Pancreas (tissue), 10 donors: ENCODE measurements at places on chromosomes 5 and 9. TPM values are rescaled to one million over a fixed set of nuclear protein-coding genes. Genes with fewer than 3 reads are reported as not detected.

GRCh38 chr9:106798016-106798799 lies 64.8 kb upstream of the ZNF462 start:
- no peak for DNase-seq

GRCh38 chr9:112726428-112726827 lies 8.5 kb upstream of the INIP start:
- DNase-seq = no peak

- no peak for DNase-seq
These were observed 182.2 kb downstream of the NNT start for GRCh38 chr5:43785198-43785597.

GRCh38 chr5:32777222-32777621 lies 66.1 kb downstream of the NPR3 start:
- no peak for DNase-seq

DNA sequence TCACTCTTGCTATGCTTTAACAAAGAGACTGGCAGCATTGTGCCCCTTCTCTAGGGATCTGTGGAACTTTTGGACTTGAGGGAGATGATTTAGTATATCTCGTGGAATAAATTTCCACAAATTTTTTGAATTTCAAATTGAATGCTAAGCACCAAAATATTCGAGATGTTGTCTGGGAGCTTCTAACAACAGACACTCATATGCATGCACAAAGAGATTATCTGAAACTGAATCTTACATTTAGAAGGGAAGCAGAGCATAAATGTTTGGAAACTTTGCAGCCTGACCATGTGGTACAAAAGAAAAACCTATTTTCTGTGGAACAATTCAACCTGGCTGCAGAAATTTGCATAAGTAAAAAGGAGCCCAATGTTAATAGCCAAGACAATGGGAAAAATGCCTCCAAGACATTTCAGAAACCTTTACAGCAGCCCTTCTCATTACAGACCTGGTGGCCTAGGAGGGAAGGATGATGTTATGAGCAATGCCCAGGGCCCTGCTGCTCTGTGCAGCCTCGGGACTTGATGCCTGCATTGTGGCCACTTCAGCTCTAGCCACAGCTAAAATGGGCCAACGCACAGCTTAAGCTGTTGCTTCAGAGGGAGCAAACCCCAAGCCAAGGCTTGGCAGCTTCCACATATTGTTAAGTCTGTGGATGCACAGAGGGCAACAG lies 285.8 kb upstream of the FAM174A start:
- DNase-seq = no peak

DNA sequence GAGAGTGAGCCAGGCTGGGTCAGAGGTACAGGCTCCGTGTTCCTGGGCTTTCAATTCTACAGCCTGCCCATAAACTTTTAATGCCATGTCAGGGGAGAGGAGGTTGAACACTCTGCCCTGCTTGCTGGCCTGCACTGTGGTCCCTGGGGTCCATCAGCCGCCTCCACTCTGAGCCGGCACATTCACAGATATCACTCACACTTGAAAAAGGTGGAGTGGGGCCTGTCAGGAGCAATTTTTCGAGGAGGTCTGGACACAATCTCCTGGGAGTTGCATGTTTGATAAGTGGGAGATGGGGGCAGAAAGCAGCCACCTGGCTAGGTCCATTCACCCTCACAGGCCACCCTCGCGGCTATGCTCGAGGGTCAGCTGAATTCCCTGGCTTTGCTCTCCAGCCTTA lies 22.9 kb downstream of the S1PR3 start:
- DNase-seq = no peak

GRCh38 chr9:8278048-8278447 lies 478.5 kb upstream of the DMAC1 start:
- no peak for DNase-seq

DNA sequence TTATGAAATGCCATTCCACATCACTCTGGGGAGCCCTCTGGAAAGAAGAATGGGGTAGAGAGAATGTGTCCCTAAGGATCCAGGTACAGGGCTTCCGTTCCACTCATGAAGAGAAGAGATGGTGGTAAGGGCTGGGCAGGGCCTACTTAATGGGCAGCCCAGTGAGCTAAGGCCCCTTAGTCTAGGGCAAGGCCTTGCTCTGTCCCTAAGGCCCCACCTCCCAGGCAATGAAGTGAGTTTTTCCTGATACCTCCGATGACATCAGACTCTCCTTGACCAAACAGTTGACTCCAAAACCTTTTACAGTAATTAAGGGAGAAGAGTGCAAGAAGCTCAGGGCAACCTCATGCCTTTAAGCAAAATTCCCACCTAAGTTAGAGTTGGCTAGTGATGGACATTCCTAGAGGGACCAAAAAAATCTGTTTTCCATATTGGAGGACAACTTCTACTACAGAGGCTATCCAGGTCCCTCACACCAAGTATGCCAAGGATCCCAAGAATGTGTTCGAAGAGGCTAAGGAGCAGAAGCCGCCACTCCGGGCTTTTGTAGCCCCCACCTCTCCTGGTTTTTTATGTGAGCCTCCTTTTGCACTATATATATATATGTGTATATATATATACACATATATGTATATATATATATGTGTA lies 5.9 kb downstream of the KLF9 start:
- DNase-seq = no peak

DNA sequence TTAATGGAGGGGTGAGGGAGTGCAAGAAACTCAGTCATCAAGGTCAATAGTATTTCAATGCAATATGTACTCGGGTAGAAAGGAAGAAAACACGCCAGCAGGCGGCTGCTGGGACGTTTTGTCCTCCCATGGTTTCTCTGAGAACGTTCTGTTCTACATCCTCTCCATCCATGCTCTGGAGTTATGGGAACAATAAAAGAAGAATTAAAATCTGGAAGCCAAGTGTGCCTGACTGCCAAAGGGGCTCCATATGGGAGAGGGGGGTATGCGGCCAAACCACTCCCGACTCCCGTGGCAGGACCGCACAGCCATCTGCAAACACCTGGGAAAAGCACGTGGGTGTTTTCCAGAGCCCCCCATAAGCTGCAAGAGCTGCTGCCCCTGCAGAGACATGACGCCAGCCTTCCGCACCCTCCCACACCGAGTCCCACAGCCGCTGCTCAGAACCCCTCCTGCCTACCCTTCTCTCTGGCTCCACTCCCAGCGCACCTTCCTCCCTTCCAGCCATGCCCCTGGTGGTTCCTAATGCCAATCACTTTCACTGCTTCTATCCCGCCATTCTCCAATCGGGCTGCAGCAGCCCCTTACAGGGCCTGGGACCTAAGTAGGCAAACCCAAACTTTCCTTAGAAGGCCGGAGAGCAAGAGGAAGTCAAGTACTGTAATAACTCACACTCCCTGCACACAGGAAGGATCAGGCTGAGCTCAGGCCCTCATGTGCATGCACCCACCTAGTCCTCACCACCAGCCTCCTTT lies 241.6 kb downstream of the SYK start:
- no peak for DNase-seq

GRCh38 chr9:124098141-124098905 lies 86.8 kb downstream of the LHX2 start:
- DNase-seq = no peak

DNA sequence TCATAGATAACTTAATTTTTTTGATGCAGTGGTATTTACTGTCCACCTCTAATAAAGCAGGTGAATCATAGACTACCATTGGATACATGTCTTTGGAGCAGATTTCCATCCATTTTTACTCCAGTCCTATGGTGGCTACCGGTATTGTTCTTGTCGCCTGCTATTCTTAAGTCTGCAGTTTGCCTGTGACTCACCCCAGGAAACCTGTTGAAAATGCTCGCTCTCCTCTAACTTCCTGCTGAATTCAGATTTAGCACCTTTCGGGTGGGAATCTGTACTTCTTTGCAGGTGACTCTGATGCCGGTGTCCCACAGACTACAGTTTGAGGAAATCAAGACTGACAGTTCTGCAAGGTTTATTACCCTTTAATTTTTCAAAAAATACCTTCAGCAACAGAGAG lies 58.8 kb upstream of the DHFR start:
- no peak for DNase-seq

DNA sequence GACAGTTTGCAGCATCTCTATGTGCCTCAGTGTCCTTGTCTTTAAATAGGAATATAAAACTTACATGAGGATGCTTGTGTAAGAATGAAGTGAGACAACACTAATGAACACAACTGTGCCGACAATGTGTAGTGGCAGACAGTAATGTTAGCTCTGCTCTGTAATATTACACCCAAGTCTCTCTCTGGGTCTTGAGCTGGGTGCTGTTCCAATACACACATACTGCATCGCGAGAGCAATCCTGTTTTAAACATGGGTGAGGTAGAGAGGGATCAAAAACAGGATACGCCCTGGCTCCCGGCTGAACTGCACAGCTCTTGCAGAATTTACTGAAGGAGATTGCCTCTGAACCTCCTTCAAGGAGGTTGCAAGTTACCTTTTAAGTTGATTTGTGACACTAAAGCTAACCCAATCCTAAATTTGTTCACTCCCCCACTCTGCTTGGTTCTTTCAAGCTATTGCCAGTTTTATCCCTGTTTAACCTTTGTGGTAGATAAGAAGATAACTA lies 155.2 kb upstream of the ISL1 start:
- DNase-seq = no peak

DNA sequence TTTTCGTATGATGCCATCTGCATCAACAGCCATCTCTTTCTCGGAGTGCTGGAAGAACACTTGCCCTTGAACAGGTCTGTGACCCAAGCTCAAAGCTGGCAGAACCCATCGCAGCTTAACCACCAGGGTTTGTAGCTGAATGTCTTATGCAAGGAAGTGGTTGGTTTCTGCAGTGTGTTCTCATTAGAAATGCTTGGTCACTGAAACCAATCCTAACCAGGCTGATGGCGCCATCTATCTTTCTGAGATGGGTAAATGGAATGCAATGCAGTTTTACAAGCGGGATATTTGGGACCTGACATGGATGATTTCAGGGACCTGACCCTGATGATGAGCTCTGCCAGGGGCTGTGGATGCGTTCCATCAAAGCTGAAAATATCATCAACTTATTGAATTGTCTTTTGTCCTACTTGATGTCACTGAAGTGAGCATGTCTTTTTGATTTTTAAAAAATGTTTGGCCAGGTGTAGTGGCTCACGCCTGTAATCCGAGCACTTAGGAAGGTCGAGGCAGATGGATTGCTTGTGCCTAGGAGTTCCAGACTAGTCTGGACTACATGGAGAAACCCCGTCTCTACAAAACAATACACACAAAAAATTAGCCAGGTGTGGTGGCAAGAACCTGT lies 28.7 kb downstream of the DMRT3 start:
- no peak for DNase-seq

DNA sequence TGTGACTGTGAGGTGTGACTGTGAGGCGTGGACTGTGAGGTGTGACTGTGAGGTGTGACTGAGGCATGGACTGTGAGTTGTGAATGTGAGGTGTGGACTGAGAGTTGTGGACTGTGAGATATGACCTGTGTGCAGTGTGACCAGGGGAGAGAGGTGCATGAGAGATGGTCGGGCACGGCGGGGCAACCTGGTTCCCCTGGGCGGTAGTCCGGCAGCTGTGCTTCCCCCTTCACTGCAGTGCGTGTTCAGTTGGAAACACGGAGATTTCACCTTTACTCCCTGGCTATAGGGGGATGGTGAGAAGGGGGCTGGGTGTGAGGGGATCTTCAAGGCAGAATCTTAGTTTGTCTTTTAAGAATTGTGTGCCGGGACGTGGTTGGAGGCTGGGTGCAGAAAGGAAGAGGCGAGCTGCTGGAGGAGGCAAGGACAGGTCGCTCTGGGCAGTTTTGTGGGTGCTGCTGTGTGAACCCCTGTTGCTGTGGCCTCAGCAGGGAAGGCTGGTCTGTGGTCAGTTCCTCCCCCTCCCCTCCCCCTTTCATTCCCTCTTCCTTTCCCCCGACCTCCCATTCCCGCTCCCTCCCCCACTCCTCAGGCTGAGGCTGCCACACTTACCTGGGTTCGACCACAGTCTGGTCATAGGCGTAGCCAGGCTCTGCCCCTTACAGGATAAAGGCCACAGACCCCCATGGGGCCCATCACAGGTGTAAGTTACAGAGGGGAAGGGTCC lies 39.3 kb downstream of the CEP72 start:
- DNase-seq = no peak

GRCh38 chr5:167071981-167072610 lies 1219.3 kb upstream of the WWC1 start:
- DNase-seq = no peak

DNA sequence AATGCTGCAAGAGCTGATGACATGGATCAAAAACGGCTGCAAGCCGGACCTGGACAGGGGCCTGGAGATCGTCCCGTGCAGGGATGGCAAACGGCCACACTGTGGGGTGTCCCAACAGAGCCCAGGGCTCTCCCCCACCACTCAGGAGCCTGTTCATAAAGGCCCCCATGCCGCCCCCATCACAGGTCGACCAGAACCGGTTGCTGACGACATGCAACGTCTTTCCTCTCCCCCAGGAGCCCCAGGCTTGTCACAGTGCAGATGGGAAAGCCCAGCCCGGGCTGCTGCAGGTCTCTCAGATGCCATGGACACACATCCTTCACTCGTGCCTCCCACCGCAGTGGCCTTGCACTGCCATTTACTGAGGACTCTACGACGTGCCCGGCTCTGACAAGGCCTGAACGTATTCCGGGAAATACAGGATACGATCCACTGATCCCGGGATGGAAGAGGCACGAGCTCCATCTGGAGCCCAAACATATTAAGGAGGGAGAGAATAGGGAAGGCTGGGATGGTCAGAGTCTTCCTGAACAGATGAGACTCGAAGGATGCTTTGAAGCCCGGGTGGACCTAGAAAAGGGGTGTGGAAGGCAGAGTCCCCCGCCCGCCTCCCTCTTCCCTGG lies 76.5 kb upstream of the SARDH start:
- DNase-seq = no peak

DNA sequence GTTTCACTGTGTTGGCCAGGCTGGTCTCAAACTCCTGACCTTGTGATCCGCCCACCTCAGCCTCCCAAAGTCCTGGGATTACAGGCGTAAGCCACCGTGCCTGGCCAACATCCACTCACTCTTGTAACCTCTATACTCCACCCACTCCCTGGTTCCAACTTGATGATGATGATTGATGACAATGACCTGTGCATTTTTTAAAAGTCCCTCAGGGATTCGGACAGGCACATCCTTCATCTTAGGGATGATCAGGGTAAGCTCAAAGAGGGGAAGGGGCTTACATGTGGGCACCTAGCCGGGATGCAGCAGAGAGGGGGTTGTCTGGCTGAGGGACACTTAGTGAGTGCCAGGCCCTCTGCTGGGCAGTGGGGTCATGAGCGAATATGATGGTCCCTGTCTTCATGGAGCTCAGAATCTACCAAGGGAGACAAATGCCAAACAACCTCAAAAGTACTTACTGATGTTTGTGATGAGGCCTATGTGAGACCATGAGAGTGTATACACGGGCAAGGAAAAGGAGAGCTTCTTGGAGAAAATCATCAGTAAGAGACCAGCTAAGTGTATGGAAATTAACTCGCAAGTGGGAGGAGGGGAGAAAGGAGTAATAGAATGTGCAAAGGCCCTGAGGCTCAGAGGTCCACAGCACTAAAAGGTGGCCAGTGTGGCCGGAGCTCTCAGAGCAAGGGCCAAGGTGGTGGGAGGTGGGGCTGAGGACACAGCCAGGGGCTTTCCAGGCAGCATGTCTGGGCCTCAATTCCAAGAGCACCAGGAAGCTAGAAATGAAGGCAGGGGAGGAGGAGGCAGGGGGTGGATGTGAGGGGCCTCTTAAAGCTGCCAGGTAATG lies 27.4 kb downstream of the LHX2 start:
- no peak for DNase-seq

- DNase-seq = no peak
These were observed 179.0 kb downstream of the ROR2 start for GRCh38 chr9:91771027-91771426.

Gene PRDM9
- not detected for total RNA-seq

Gene CCL27
- not detected for total RNA-seq

Gene ACOT12
- total RNA-seq = 0.44 TPM

Gene DIRAS2
- 1.3 TPM for total RNA-seq

Gene OGN
- total RNA-seq = 0.28 TPM

Gene PCDHGA5
- 1.8 TPM for total RNA-seq

Gene RAD1
- total RNA-seq = 7.1 TPM
